Activated T-helper 9 cell treated with anti-CD3 and anti-CD28 coated beads, Interleukin-2, amount 50 U/mL, for 16 hours (primary cell): ENCODE measurements at places on chromosomes 4 and X.

DNA sequence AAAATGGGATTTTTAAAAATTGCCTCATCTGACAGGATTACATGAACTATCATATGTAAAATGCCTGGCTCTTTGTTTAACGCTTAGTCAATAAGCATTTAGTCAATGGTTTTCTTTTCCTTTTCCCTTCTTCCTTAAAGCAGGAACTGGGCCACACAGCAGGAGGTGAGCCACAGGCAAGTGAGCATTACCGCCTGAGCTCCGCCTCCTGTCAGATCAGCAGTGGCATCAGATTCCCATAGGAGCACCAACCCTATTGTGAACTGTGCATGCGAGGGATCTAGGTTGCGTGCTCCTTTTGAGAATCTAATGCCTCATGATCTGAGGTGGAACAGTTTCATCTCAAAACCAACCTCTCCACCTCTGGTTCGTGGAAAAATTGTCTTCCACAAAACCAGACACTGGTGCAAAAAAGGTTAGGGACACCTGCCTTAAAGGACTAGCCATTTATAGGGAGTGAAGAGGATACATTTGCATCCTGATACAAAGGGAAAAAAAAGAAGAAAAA, 306.1 kb downstream of the FBXW7 start:
- DNase-seq = no peak

DNA sequence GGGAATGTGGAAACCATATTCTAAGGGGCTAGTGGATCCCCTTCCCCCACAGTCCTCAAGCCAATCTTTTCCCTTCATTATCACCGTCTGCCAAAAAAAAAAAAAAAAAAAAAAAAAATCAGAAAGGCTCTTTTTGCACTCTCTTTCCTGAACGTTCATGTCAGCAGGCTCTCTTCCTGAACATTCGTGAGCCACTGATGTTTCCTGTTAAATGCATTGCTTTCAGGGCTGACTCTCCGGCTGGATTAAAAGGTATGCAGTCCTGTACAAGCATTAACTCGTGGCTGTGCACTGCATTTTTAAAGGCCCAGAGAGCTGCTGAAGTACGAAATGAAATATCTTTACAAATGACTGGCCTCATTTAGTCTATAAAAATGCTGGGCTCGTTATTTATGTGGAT, 34.0 kb upstream of the TSPAN5 start:
- no peak for DNase-seq

DNA sequence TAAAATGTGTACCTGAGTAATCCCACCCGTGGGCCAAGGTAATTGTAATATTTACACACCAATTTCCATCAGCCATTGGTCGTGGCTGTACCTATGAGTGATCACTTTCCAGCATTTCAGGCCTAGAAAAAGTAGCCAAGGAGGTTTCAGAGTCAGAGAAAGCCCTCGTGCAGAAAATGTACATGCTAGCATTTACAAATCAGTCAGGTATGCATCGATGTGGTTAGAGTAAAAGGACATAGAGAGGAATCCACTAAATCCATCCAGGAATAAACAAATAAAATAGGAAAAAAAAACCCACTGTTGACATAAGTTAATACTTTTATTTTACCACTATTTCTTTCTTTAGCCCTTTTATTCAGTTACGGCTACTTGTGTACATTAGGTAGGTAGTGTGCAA, 256.8 kb downstream of the TRIML1 start:
- DNase-seq = no peak

- no peak for DNase-seq
These were observed 49.3 kb upstream of the HMX1 start for GRCh38 chr4:8920969-8921368.

GRCh38 chr4:53935780-53936179, 128.6 kb downstream of the CHIC2 start:
- DNase-seq = no peak

DNA sequence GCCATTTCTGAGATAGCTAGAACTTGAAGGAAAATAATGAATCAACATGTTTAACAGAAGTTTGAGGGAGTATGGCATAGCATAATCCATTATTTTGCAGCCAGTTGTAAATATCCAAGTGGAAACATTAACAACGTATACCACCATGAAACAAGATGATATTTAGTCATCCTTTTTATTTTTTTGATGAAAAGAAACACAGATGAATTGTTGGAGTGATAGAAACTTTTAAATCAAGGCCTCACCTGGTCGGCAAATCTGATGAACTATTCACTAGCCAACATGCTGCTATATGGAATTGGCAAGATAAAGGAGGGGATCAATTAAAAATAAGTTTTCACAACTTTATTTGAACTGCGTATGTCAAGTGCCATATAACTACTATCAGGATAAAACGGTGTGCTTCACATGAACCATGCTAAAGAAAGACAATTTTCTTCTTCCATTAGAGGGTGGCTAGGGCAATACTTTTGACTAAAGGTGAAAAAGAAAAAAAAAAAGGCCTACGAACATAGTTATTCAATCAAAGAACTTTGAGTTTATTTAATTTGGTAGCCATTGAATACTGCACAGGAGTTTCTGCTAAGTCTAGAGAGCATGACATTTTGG, 510.7 kb downstream of the SPOCK3 start:
- no peak for DNase-seq

DNA sequence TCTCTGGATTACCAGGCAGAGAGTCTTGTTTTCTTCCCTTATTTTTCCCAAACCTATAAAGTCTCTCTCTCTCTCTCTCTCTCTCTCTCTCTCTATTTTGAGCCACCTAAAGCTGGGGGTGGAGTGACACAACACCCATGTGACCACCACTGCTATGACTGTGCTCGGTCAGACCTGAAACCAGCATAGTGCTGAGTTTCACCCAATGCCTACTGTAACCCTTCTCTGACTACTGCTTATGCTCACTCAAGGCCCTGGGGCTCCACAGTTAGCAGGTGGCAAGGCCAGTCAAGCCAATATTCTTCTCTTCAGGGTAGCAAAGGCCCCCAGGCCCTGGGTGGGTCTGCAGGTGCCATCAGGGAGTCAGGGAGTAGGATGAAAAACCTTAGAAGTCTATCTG, 114.7 kb upstream of the ARMCX2 start:
- DNase-seq = no peak

DNA sequence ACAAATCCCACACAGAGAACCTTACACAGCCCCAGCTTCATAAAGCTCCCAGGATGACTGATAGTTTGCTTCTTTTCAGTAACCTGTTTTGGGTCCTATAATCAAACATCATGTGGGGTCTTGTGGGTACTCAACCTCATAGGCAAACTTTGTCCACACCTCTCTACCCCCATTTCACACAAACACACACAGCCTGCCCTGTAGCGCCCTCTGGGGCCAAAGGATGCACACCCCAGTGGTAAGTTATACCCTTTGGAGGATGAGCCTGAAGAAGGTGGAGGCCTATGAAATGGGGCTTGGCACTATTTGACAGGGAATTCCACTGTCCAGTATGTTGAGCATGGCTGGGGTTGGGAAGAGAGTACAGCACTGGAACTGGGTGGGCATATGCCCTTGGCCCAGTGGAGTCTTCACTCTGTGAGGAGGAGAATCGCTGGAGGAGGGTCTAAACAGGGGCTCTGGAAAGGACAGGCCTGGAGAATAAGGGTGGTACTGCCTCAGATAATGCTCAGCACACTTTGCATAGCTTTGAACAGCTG, 30.5 kb upstream of the COL25A1 start:
- no peak for DNase-seq

DNA sequence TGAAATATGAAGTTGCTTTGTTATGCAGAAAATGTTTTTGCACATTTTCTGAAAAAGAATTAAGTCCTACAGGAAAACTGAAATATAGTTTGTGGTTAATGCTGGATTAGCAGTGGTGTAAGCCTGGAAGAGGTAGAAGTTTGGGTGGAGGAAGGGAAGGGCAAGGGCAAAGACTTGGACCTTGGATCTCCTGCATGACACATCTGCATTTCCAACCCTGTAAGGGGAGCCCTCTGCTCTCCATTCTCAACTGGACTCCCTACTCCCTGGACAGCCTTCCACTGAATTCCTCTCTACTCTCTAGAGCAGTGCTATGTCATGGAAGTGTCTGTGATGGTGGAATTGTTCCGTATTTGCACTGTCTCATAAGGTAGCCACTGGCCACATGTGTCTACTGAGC, 4.6 kb downstream of the CASP6 start:
- DNase-seq = no peak

GRCh38 chrX:24777660-24778059, 83.9 kb downstream of the POLA1 start:
- no peak for DNase-seq

GRCh38 chr4:137432446-137433311, 99.6 kb downstream of the PCDH18 start:
- no peak for DNase-seq

DNA sequence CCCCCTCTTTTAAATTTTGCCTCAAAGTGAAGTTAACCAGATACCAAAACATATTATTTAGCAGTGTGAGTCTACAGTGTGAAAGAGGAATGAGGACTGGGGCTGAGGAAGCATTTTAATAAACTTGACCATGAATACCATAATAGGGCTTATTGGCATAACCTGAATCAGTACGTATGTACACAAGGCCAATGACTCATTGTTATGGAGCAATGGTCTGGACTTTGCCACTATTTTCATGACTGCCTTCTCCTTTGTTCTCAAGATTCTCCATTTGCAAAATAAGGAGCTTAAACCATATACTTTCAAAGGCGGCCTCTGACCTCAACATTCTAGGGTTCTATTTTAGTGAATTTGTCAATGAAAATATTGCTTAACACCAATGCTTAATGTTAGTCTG, 102.8 kb upstream of the OR13H1 start:
- no peak for DNase-seq

DNA sequence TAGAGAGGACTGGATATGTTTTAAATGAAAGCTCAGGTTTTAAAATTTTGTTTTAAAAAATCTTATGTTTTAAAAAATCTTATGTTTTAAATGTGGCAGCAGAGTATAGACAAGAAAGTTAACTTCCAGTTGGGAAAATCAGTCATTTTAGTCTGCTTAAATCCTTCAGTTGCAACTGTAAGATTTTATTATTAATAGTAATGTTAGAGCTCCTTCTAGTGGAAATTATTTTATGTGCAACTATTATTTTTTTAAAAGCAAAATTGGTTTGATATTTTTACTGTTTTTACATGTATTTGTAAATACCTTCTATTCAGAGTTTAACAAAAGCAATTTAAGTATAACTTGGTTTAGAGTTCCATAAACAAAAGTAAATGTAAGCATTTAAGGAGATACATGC, 8.5 kb upstream of the NUDT6 start:
- DNase-seq = no peak

- no peak for DNase-seq
These were observed 28.1 kb downstream of the DDIT4L start for GRCh38 chr4:100162027-100162685.

DNA sequence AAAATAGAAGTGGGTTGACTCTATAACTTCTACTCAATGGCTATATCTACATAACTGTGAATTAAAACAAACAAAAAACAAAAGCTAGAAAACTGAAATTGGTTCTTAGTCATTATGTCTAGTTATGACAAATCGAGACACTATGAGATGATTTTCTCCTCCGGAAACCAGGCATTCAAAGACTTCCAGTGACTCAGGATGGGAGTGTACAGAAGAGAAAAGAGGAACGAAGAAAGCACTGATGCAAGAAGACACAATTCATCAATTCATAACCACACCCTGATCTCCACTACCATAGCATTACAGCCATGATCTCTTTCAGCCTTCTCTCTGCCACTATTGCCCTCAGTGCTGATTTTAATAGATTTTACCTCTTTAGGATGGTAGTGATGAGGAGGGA, 253.6 kb downstream of the CBLL2 start:
- no peak for DNase-seq

GRCh38 chr4:113881256-113881655, 98.2 kb downstream of the ARSJ start:
- DNase-seq = no peak

- DNase-seq = no peak
These were observed 173.1 kb upstream of the ANK2 start for GRCh38 chr4:112876316-112876715.

DNA sequence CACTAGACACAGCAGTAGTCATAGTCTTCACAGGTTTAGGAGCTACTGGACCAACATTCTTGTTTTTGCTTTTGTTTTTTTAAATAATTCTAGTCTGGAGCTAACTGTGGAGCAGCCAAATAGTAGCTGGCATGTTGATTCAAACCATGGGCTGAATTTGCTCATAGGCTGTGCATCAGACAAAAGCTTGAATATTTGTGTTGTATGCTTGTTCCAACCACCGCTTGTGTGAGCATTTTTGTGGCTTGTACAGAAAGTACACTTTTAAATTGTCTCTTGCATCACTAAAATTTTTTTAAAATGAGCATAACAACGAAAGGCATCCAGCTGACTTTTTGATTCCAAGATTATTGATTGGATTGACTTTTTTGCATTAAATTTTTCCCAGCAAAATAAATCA, 39.6 kb downstream of the CCNI start:
- DNase-seq = no peak

- no peak for DNase-seq
These were observed 4.3 kb upstream of the FGG start for GRCh38 chr4:154616731-154617130.

DNA sequence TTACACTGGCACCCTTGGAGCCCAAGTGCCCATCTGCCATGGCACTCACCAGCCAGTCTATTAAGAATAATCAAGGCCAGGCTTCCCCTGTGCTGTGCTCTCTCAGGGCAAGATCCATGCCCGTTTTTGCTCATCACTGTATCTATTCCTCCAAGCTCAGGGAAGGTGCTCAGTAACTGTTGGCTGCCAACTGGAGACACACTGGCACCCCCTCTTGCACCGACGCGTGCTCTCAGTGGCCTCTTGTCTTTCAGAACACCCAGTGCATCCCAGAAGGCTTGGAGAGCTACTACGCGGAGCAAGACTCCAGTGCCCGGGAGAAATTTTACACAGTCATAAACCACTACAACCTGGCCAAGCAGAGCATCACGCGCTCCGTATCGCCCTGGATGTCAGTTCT, 30.1 kb downstream of the NSG1 start:
- DNase-seq = no peak

GRCh38 chrX:69080855-69081465, 84.3 kb downstream of the PJA1 start:
- no peak for DNase-seq

DNA sequence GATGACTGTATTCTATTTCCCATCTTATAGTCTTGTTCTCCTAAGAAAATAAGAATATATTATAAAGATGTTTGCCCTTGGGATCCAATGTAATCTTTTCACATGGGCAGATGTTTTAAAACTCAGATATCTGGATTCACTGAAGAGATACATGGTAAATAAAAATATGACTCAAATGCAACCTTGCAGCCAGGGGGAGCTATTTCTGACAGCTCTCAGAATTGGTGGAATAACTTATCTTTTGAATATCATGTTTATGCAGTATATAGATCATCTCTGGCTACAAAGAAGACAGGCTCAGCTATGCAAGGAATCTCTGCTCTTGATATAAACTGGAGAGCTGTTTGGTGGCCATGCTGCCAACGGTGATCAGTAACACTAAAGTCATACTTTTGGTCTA, 274.7 kb downstream of the GLUD2 start:
- DNase-seq = no peak

GRCh38 chrX:17567821-17568220, 169.5 kb upstream of the SCML1 start:
- DNase-seq = no peak
